Vagina (tissue), 2 donors: ENCODE measurements at places on chromosomes 6 and 20.

DNA sequence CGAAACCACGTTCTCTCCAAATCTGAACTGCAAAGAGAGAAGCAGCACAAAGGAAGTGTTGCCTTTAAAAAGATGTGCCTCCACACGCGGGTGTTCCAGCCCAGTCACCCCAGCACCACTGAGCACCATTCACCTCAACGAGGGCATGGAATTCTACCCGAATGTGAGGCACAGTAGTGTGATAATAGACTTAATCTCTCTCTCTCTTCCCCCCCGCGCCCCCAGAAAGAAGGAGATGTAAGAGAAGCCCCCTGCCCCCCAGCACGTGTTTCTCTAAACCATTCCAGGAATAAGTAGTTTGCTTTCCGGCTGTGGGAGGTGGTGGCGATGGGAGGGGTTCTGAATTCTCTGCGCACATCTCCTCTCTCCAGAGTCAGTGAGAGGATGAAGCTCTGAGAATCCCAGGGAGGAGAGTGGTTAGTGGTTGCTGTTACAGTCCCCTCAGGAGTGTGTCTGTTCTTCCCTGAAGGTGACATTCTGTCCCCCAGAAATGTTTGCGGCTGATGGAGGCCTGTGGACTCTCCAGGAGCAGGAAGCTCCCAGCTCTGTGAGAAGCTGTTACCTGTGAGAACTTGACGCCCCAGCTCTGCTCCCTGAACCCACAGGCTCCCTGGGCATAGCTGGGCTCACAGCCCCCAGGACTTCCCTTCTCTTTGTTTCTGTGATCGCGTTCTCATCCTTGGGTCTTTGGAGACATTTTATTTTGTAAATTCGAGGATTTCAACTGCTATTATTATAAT, 23.5 kb upstream of the IRF4 start:
- no peak for DNase-seq

- DNase-seq, result no peak
Measured at GRCh38 chr6:36985808-36986703, at the start of gene MTCH1. TSS of gene MTCH1 (minus strand) at chr6:36986196. CDS start at chr6:36986173, 23 bp downstream.

DNA sequence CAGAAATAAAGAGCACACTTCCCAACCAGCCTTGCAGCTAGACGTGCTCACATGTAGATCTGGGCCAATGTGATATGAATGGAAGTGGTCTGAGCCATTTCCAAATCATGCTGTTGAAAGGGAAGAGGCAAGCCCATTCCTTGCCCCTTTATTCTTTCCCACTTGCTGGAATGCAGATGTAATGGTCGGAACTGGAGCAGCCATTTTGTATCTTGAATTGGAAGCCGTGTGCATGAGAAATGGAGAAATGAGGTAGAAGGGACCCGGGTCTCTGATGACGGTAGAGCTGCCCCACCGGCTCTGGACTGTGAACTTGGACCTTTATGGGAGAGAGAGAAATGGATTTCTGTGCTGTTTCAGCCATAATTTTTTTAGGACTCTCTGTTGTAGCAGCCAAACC, 54.8 kb upstream of the STX16 start:
- DNase-seq, result no peak

GRCh38 chr6:167826896-167827582, at the start of gene AFDN:
TSS of gene AFDN (plus strand) at chr6:167826911. CDS start at chr6:167827133, 222 bp downstream.
- DNase-seq, result no peak

DNA sequence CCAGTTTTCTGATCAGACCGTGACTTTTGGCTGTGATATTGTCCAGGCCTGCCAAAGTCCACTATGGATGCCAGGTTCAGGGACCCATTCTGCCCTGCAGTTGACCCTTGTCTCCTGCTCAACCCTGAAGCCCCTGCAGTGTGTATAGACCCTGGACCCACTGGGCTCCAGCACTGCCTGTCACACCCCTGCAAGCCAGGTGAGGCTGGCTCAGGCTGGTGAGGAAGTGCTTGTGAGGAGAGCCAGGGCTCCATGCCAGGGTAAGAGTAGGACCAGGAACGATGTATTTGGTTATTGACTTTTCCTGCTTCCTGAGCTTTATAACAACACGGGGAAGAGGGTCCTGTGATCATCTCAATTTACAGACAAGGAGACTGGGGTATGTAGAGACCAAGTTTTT, 19.1 kb upstream of the CD93 start:
- DNase-seq, result no peak

- DNase-seq, result no peak
Measured at GRCh38 chr6:144302701-144303372, 17.7 kb downstream of the UTRN start.

GRCh38 chr6:141158740-141159139, 974.0 kb upstream of the GJE1 start:
- no peak for DNase-seq

DNA sequence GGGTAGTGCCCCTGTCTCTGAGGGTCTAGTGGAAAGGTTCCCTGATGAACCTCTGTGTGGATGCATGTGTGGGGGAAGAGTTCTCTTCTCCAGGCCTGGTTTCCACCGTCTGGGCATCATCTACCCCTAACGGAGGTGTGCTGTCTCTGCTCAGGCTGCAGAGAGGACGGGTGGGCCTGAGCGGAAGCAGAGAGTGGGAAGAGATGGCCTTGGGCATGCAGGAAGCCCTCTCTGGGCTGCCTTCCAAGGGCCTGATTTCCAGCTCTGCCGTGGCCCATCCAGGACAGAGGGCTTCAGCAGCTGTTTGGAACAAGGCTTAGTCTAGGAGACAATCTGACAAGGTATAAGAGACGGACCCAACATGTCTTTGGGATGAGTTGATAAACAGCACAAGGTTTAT, 220.1 kb upstream of the DTNBP1 start:
- DNase-seq, result no peak

- no peak for DNase-seq
Measured at GRCh38 chr6:44115866-44116265, 11.4 kb downstream of the MRPL14 start.

GRCh38 chr6:128713461-128713860, 169.5 kb upstream of the LAMA2 start:
- no peak for DNase-seq

DNA sequence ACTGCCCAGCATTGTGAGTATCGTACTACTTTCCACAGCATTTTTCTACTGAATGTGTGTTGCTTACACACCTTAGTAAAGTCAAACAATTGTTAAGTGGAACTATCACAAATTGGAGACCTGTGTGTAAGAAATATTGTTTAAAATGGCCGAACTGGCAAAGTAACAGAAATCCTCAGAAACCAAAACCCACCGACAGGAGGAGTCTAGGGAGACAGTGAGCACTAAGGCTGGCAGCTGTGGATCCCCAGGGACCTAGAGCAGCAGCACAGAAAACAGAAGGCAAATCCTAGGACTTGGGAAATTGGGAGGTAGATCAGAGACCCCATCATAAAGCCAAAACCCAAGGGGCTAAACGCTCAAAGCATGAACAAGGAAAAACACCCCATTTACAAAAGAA, 69.9 kb downstream of the SESN1 start:
- DNase-seq, result no peak

GRCh38 chr6:2403546-2403945, 158.1 kb upstream of the GMDS start:
- no peak for DNase-seq
